Neural progenitor cell (in vitro differentiated cells): ENCODE measurements at places on chromosomes 4 and X.

GRCh38 chrX:46279925-46280313 is 265.3 kb downstream of the ZNF674 start:
- DNase-seq: no peak

- no peak for DNase-seq
These were observed 130.1 kb downstream of the KLHL34 start for GRCh38 chrX:21528076-21528475.

DNA sequence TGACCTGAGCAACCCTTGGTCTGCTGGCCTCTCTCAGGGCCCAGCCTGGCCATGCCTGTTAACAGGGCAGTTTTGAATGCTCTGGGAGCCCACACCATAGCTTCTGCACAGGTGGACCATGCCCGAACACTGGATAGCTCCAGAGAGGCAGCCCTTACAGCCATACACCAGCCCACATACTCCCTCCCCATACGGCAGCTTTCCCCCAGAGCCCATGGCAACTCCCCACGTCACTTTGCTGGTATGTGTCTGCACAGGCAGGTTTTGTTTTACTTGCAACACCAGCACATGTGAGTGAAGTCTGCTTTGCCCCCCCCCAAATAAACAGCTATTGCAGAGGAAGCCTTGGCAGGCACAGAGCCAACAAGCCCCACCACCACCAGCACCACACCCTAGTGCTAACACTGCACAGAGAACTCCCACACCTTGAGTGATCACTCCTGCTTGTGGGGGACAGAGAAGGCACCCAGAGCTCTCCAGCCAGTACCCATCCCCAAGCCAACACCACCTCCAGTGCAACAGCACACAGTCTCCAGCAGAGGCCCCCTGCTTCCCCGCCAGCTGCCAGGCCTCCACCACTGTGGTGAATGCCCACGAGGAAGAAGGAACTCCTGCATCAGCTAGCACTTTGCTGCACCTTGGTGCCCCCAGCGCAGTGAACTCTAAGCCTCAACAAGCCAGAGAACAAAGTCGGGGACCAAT is 87.3 kb downstream of the STPG2 start:
- no peak for DNase-seq

GRCh38 chr4:60002603-60003337 is 1197.4 kb upstream of the ADGRL3 start:
- DNase-seq: no peak

GRCh38 chr4:152103181-152103901 is 342.5 kb upstream of the GATB start:
- DNase-seq: no peak

- no peak for DNase-seq
These were observed 453.6 kb downstream of the CENPC start for GRCh38 chr4:67091673-67092072.

DNA sequence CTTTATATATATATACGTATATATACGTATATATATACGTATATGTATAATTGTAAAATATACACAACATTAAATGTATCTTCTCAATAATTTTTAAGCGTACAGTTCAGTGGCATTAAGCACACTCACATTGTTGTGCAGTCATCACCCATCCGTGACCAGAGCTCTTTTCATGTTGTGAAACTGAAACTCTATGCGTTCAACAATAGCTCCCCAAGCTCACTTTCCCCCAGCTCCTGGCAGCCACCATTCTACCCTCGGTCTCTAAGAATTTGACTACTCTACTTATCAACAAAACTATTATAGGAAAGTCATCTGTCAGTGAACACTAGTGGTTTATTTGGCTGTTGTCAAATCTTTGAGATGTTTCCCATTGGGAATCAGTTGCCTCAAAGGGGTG is 621.8 kb upstream of the GALNT7 start:
- DNase-seq: no peak
